ENCODE measurements at places on chromosomes 6 and 20.

- no peak for DNase-seq
These were observed 17.1 kb upstream of the ADRM1 start for GRCh38 chr20:62285722-62286121.

DNA sequence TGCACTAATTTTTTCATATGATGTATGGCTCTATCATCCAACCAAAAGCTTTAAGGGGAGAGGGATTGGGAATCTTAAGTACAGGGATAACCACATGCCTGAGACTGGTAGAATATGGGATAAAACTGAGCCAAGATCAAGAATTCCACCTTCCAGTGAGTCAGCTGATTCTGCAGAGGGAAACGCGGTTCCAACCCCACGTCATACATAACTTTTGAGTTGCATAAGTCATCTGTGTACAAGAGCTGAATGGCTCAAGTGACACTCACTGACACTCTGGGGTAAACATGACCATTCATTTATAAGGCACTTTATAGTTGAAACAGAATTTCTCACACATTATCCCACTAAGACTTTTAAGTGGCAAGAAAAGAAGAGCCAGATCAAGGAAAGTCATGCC lies 16.4 kb downstream of the TRIM27 start:
- no peak for DNase-seq

DNA sequence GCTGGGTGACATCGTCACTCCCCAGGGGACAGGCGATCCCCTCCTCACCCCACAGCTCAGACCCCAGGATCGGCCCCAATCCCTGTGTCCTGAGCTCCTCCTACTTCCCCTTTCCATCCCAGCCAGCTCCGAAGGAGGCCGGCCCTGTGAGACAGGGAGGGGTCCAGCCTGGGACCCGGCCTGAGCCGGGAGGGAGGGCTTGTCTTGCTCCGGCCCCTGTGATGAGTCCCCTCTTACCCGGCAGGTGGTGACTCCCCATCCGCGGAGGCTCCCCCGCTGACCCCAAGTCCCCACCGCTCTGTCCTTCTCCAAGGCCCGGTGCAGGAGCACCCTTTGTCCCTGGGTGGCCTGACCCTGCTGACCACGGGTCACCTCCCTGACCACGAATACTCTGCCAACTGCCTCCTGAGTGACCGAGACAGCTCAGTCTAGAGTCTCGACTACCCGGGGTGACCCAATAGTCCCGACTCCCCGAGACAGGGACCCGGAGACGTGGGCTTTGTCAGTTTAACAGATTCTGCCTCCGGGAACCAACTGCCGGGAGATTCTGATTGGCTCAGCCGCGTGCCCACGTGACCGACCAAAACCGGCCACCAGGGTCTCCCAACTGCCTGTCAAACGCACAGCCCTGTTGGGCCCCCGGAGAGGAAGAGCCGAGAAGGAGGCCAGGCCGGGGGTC lies 187.4 kb upstream of the PROKR2 start:
- DNase-seq = no peak

GRCh38 chr6:146550911-146551310 lies 7.3 kb downstream of the RAB32 start:
- DNase-seq = no peak
